ENCODE measurements at places on chromosomes 3 and 15. TPM values are rescaled to one million over a fixed set of nuclear protein-coding genes. Genes with fewer than 3 reads are reported as not detected.

LRRIQ4 gene
- not detected for total RNA-seq

EBLN2 gene
- total RNA-seq = 2.2 TPM

PKM gene
- total RNA-seq = 466 TPM

TRIM42 gene
- total RNA-seq = not detected

KIF7 gene
- total RNA-seq = 1.8 TPM

CD200 gene
- total RNA-seq = 0.47 TPM

DNA sequence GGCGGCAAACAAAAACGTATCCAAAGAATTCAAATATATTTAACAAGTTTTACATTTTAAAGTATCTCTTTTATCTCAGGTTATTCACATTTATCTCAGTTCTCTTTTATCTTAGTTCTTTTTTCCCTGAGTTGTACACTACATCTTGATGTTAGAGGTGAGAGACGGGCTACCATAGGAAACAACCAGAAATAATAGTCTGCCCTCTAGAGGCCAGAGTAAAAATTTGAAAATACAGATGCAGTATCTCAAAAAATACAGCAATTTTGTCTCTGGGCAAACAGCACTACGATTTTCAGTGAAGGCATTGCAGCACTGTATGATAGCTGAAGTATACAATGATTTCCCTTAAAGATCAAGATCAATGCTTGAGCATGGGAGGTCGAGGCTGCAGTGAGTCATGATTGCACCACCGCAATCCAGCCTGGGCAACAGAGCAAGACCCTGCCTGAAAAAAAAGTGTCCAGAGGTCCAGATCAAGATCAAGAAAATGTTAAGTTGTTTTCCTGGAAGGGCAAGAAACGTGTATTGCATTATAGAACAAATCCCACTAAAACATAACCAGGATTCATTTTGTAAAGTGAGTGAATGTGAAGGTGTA lies 82.6 kb upstream of the ATP11B start:
- DNase-seq = peak; percentile 56
- H3K4me1 ChIP-seq = peaks cover 3% of the 10 kb centered on the region
- no peaks in the 10 kb centered on the region for H3K36me3 ChIP-seq
- no peak overlapping the region for H3K4me3 ChIP-seq
- no peaks in the 10 kb centered on the region for H3K27me3 ChIP-seq
- no peak overlapping the region for H3K27ac ChIP-seq

GRCh38 chr3:37136067-37136466 lies 38.3 kb downstream of the LRRFIP2 start:
- H3K4me3 ChIP-seq = no peak overlapping the region
- no peaks in the 10 kb centered on the region for H3K4me1 ChIP-seq
- H3K27me3 ChIP-seq = no peaks in the 10 kb centered on the region
- DNase-seq = no peak

DNA sequence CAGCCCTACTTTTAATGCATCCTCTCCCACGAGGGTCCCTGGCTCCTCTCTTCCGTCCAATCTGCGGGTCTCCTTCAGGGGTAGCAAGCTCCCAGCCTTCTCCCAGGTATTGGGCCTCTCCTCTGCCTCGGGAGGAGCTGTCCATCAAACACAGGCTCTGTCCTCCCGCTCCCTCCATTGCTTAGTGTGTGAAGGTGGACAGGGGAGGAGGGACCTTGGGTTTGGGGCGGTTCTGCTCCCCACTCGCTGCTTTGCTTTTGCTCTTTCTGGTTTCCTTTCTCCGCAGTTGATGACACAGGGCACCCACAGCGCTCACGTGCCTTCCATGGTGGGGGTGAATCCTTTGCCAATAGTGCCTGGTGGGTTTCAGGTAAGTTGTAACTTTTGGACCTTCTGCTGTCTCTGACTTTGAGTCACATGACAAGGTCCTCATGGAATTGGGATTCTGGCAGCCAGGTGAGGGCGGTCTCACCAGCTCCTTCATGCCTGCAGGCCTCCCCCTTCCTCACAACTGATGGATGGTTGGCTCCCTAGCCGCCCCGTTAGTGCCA lies 18.9 kb downstream of the MUC20 start:
- H3K36me3 ChIP-seq = no peaks in the 10 kb centered on the region
- H3K4me3 ChIP-seq = no peak overlapping the region
- H3K4me1 ChIP-seq = no peaks in the 10 kb centered on the region
- no peak for DNase-seq
- no peak overlapping the region for H3K27ac ChIP-seq

GRCh38 chr3:82610236-82610635 lies 848.8 kb upstream of the GBE1 start:
- no peak overlapping the region for H3K27ac ChIP-seq
- H3K36me3 ChIP-seq = no peaks in the 10 kb centered on the region
- no peak overlapping the region for H3K4me3 ChIP-seq
- no peak for DNase-seq
- H3K27me3 ChIP-seq = no peaks in the 10 kb centered on the region

DNA sequence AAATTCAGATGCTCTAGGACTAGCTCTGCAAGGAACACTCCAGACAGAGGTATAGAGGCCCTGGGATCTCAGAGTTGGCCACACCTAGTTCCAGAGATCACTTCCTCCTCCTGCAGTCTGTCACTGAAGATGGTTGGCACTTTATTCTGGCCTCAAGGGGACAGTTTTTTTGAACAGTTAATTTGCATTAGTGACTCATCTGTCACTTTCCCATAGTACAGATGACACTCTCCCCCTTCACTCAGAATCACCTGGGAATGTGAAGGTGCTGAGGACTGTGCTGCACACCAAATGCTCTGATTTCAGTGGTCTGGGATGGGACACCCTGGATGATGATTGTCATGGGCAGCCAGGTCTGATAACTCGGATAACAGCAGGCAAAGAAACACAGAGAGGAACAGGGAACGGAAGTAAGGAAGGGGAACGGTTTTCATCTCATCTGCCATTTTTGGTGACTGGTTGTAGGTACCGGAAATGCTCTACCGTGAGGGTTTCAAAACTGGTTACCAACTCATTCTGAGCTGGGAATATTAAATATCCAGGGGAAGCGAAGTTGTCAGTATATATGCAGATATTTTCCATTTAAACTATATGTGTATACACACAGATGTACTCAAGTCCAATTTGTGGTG lies 232.5 kb upstream of the ST8SIA2 start:
- no peak overlapping the region for H3K27ac ChIP-seq
- DNase-seq = no peak
- H3K4me3 ChIP-seq = no peak overlapping the region

DNA sequence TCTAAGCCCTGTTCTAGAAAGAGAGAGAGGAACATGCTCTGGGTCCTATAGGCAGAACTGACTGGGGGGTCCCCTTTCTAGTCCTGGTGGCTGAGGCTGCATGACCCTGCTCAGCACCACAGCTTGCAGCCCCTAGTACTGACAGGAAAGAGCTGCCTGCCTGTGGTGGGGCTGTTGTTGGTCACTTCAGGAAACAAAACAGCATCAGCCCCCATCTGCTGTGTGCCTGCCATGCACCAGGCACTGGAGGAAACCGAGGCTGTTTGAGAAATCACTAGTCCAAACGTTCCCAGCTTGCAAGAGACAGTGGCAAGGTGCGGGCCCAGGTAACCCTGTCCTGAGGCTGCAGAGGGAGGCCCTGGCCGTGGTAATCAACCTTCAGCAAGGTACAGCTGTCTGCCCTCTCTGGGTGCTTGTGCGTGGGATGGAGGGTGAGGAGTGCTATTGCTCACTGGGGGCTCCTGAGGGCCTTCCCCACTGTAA lies 90.6 kb downstream of the IQSEC1 start:
- H3K36me3 ChIP-seq = no peaks in the 10 kb centered on the region
- no peak overlapping the region for H3K27ac ChIP-seq
- no peak for DNase-seq
- H3K4me1 ChIP-seq = peaks cover 24% of the 10 kb centered on the region
- no peaks in the 10 kb centered on the region for H3K27me3 ChIP-seq

- H3K36me3 ChIP-seq = no peaks in the 10 kb centered on the region
- no peak overlapping the region for H3K4me3 ChIP-seq
- H3K27ac ChIP-seq = no peak overlapping the region
- DNase-seq = no peak
Measured at GRCh38 chr15:99433757-99434450, 131.9 kb upstream of the MEF2A start.

DNA sequence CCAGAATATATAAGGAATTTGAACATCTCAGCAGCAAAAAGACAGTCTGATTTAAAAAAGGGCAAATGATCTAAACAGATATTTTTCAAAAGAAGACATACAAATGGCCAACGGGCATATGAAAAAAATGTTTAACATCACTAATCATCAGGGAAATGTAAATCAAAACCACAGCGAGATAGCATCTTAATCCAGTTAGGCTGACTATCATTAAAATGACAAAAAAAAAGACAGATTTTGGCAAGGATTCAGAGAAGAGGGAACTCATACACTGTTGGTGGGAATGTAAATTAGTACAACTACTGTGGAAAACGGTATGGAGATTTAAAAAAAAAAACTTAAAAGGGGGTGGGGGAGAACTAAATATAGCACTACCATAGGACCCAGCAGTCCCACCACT lies 47.9 kb downstream of the RNF13 start:
- no peaks in the 10 kb centered on the region for H3K4me1 ChIP-seq
- no peak for DNase-seq
- H3K27me3 ChIP-seq = no peaks in the 10 kb centered on the region

DNA sequence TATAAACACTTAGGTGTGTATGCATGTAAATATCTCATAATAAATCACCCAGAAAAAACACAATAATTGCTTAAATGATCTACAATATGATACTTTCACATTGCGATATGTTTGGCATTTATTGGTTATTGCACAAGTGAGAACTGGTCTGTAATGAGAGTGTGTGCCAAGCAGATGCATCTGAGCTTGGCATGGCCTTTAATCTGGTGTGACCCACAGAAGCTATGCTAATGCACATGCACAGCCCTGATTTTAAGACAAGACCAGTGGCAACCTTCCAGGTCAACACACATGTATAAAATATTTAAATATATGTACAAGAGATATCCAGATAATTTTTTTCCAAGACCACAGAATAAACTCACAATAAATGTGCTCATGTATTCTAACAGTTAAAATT lies 42.7 kb downstream of the C2CD4A start:
- H3K36me3 ChIP-seq = no peaks in the 10 kb centered on the region
- H3K27ac ChIP-seq = no peak overlapping the region
- no peak overlapping the region for H3K4me3 ChIP-seq
- peaks cover 13% of the 10 kb centered on the region for H3K27me3 ChIP-seq
- no peaks in the 10 kb centered on the region for H3K4me1 ChIP-seq

DNA sequence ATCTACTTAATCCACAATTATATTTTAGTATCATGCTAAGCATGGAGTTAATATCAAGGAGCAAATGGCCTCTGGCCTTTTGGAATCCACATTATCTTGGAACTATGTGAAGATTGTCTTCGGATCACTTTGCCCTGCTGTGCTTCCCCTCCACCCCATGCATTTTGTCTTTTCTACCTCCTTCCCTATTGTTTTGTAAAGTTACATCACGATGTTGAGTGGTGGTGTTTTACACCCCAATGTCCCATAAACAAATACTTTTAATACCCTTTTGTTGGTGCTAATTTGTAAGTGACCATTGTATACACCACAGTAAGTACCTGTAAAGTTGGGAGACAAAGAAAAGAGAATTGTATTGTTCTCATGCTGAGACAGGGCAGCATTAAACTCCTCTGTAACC lies 258.4 kb upstream of the ZNF717 start:
- H3K27ac ChIP-seq = no peak overlapping the region
- H3K27me3 ChIP-seq = no peaks in the 10 kb centered on the region
- DNase-seq = no peak

DNA sequence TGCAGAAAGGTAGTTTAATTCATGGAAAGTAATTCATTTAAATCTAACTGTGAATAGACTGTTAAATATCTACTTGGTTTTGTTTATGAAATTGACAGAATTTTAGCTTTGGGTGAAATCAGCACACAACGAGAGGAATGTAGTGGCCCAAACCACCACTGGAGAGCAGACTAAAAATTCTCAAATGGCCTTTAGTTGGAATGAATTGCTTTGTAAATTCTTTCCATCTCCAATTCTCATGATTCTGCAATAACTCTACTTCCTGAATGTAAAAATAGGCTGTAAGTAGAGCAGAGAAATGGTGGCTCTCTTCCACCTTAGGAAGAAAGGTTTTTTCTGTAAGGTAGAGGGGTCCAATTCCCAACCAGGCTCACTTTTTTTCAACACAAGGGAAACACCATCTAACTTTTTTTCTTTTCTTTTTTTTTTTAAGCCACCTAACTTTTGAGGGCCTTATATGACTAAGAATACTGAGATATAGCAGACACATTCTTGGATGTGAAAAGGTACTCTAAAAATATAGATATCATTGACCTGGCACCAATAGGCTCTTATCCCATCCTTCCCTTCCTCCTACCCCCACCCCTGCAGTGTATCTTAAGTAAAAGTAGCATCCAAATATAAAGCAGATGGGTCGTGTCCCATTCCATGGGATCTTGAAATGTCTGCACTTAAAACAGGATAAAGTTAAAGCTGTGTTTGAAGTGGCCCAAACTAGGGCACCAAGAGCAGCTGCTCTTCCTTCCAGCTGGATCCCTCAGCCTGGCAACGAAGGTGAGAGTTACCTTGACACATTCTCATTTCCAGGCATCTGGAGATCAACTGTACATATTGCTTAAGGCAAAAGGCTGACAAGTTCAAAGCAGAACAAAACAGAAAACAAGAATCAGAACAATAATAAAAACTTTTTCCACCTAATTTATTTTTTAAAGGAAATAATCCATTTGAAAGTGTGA lies 194.1 kb downstream of the TPRG1 start:
- DNase-seq = no peak
- H3K27me3 ChIP-seq = no peaks in the 10 kb centered on the region
